Stimulated activated CD8-positive, alpha-beta memory T cell treated with anti-CD3 and anti-CD28 coated beads, Interleukin-4, amount 100 ng/mL, for 4 hours (primary cell): ENCODE measurements at places on chromosomes 5 and 9.

GRCh38 chr9:5843794-5844471, 11.0 kb upstream of the ERMP1 start:
- DNase-seq: no peak

- no peak for DNase-seq
Observed at GRCh38 chr5:151706906-151707305, 20.2 kb upstream of the SPARC start.

- DNase-seq: no peak
Observed at GRCh38 chr9:15512204-15512603, 1.4 kb upstream of the PSIP1 start.

DNA sequence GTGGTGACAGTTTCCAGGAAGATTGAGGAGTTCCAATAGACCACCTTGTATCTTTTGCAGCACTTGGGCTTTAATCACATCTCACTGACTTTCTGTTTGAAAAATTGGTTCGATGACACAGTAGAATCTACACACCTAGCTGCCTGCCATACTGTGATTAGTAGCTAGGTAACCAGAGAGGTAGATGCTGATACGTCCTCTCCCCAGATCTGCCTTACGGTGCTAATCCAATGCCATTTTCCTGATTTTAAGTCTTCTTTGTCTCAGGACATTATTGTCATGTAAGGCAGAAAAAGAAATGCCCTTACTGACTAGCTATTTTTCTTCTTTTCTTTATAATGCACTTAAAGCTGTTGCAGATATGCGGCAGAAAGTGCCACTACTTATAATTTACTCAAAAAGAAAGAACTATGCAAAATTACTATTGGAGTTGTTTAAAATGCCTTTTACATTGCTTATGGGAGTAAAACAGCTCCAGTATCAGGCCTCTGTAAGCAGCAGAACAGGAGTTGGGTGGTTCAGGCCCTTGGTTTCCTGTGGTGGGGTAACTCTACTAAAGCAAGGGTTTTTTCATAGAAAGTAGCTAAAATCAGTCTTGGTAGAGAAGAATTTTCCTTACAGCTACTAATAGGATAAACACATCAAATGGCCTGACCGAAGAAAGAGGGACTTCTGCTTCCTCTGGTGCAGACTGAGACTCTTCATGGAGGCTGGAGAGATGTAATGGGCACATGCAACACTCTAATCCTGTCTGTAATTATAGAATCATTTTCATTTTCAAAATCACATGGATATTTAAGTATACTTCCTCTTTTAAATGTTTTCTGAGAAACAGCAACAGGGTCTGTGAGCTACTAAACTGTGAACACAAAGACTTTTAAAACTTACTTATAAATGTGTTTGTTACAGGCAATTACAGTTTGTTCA, 177.2 kb downstream of the MAPKAP1 start:
- no peak for DNase-seq

DNA sequence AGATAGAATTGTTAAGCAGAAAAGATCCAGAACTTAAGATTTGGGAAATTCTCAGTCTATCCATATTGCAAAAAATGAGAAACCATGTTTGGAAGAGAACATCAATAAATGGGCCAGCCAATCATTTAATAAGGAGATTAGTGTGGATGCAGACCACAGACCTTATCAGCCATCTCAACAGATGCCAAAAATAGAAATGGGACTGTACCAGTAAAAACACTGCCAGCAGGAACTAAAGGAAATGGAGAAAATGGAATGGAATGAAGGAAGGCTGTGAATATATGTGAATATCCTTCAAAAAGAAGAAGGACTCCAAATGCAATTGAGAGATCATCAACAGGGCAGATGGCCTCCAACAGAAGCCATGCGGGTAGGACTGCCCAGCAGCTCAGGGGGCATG, 52.7 kb upstream of the ZNF618 start:
- DNase-seq: no peak

GRCh38 chr5:143752165-143752850, 59.7 kb upstream of the HMHB1 start:
- DNase-seq: no peak

GRCh38 chr9:113468716-113469448, 5.4 kb downstream of the RGS3 start:
- DNase-seq: no peak

DNA sequence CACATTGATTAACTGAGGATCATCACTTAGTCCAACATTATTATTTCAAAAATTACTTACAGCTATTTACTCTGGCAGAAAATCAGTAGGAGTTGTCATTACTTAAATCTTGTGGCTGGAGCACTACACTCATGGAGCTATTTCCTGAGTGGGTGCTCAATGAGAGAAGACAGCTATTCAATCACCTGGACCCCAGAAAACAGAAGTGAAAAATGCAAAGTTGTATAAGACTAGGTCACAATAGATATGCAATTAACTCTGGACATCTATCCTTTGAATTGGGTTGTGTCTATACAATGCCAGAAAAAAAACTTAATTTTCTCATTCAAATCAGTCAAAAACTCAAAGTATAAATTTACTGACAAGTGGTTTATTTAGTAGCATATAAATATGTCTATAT, 340.9 kb downstream of the EFNA5 start:
- no peak for DNase-seq
